ENCODE measurements at places on chromosomes 13 and 19. TPM values are rescaled to one million over a fixed set of nuclear protein-coding genes. Genes with fewer than 3 reads are reported as not detected.

CASP14 gene
- not detected for total RNA-seq

KIRREL2 gene
- not detected for total RNA-seq

STOML3 gene
- total RNA-seq: not detected

DNA sequence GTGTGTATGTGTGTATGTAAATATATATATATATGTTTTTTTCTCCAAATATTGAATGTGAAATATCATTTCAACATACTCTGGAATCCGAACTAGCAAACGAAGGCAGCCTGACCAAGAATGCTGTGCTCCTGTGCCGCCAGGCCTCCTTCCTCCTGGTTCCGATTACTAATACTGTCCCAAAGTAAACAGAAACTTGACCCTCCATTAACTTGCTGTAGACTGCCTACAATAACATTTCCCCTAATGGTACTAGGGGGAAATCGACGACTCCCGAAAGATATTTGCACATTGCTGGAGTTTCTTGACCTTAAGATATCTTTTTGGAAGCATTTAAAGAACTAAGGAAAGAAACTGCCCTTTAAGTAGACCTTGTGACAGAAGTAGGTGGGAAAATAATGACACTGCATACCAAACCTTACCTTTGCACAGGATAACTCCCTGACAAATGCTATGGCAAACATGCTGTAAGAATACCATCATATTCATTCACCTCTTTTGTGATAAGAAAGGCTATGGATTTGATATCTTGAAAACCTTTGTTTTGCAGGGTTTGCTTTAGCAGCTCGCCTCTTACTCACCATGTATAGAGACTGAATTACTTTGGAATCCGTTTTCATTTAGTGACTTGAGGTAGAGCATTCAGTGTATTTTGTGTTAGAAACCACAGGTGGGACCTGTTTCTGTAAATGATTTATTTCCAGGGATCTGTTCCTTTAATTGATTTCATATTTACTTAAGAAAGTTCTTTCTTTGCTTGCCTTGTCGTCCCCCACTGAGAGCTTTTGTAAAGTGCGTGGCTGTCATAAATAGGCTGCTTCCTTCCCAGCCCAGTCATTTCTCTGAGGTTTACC is 80.1 kb downstream of the KLF5 start:
- peak; percentile 76 for DNase-seq

- DNase-seq: peak; percentile 58
Measured at GRCh38 chr19:35513628-35514281, at the start of gene DMKN. Gene DMKN (minus strand): TSS chr19:35513649. CDS start chr19:35513475, 174 bp downstream.

Data from IMR-90 (cell line).